ENCODE measurements at places on chromosomes 3 and 15. TPM values are rescaled to one million over a fixed set of nuclear protein-coding genes. Genes with fewer than 3 reads are reported as not detected.

The SERPINI1 gene
- 130 TPM for total RNA-seq

The C3orf52 gene
- total RNA-seq, result 1.2 TPM

The PP2D1 gene
- not detected for total RNA-seq

The ROBO2 gene
- total RNA-seq, result 411 TPM

The PARP3 gene
- 4.8 TPM for total RNA-seq

The LEKR1 gene
- 1.6 TPM for total RNA-seq

The LMAN1L gene
- not detected for total RNA-seq

The HTR3D gene
- total RNA-seq, result not detected
